ENCODE measurements at places on chromosomes 6 and 20.

GRCh38 chr6:101689695-101690094 lies 296.2 kb downstream of the GRIK2 start:
- no peak for DNase-seq

DNA sequence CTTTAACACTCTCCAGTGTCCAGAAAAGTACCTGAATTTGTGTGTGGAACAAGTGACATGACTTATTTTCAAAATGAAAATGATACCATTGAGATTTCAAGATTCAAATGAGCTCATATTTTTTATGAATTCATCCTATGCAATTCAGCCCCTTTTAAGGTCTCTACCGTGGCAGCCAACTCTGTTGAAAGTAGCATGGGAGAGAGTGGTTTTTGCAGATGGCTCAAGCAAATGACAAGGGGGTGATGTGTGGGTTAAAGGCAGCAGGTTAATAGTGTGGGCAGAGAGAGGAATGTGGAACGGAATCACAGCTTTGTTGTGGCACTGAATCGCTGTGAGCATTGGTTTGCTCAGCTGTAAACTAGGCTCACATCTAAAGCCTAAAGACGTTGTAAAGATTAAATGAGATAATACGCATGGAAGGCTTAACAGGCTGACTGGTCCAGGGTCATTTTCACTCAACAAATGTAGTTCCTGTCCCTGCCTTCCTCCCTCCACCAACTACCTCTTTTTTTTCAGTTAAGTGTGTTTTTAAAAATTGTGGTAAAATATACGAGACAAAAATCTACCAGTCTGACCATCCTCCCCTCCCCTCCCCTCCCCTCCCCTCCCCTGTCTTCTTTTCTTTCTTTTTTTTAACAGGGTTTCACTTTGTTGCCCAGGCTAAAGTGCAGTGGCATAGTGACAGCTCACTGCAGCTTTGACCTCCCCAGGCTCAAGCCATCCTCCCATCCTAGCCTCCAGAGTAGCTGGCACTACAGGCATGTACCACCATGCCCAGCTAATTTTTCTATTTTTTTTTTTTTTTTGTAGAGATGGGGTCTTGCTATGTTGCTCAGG lies 114.7 kb upstream of the ZNF217 start:
- no peak for DNase-seq

DNA sequence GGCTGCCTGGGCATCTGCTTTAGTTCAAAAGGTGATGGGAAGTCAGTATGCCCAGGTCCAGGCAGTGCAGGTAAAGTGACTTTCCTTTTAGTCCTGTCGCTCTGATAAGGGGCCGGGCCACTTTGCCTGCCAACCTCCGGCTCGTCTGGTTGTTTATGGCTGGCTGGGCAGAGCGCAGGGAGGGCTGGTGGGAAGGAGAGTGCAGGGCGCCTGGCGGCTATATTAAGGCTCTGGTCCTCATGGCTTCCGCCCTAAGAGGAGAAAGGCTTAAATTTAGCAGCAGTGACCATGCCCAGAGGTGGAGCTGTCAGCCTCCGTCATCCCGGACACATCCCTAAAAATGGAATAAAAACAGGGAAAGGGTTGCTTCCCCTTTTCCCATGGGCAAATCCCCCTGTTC lies 14.6 kb downstream of the GATA5 start:
- no peak for DNase-seq

- no peak for DNase-seq
These were observed 85.8 kb downstream of the ZFP64 start for GRCh38 chr20:52105442-52106422.

DNA sequence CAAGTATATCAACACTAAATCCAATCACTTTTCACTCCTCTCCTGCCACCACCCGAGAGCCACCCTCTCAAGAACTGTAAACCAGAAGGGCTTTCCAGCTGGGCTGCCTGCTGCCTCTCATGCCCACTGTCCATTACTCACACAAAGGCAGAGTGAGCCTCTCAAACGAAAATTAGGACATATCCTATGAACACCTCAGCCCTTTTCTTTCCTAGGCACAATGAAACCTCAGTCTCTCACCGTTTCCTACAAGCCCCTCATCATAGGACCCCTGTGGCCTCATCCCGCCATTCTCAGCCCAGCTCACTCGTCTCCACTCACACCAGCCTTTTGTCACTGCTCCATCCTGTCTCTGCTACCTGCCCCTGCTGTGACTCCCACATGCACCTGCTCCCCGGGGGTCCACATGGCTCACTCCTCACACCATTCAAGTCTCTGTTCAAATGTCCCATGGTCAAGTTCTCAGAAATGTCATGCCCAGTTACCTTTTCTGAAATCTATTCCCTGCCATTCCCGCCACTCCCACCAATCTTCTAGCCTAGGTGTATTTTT lies 7.4 kb downstream of the HLA-F start:
- DNase-seq = no peak

GRCh38 chr6:90083891-90084290 lies 189.6 kb downstream of the GJA10 start:
- DNase-seq = no peak

DNA sequence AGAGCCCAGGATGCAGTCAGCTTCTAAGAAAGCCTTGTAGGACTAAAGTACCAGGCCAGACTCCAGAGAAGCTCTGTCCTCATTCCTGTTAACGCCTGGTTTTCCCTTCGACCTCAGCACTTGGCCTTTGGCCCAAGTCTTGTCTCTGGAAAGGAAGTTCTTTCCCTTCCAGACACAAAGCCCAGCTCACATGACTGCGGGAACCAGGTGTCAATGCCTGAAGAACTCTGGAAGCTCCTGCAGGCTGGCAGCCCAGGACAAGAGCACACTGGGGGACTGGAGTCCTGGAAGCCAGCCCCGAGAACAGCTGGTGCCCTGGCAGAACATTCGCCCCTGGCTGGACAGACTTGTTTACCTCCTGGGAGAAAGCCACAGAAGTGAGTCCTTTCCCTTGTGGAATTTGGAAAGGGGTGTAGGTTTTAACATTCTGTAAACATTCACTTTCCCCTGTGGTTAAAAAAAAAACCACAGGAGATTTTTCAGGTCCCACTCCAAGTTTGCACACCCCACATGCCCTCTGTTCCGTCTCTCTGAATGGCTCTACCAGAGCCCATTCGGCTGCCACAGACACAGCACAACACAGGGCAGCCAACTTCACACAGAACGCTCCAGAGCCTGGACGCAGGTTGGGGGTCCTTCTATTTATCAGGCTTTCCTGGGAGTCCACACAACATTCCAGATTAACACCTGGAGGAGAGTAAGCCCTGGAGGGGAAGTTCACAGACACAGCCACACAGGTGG lies 18.1 kb downstream of the ACSS1 start:
- no peak for DNase-seq

Data from stimulated activated CD4-positive, alpha-beta T cell treated with anti-CD3 and anti-CD28 coated beads, Interleukin-1b, Interleukin-23, amount 100 ng/mL, for 1 hour (primary cell).